ENCODE measurements at places on chromosomes 13 and 19.

- no peak for DNase-seq
Measured at GRCh38 chr13:114174529-114174961, 4.5 kb upstream of the CFAP97D2 start.

DNA sequence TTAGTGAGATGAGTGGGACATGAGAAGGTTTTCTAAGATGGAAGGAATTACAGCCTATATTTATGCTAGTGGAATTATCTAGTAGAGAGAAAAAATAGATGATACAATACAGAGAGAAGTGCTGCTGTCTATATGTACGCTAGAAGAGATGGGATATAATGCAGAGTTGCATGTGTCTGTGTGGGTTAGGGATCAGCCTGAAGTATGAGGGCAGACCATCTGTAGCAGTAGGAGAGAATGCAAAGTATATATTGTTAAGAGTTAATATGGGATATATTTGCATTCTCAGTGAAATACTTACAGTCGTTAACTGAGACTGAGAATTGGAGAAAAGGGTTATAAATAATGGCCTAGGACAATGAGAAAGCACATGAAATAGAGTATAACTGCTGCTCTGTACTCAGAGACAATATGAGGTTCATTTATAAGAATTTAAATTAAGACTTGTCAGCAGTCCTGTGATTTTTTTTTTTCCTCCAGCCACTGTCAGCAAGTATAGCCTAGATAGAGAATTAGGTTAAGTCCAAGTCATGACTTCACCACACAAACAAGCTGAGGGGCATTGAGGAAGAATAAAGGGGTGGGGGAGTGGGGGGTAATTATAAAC lies 77.8 kb downstream of the SLITRK1 start:
- DNase-seq, result no peak

DNA sequence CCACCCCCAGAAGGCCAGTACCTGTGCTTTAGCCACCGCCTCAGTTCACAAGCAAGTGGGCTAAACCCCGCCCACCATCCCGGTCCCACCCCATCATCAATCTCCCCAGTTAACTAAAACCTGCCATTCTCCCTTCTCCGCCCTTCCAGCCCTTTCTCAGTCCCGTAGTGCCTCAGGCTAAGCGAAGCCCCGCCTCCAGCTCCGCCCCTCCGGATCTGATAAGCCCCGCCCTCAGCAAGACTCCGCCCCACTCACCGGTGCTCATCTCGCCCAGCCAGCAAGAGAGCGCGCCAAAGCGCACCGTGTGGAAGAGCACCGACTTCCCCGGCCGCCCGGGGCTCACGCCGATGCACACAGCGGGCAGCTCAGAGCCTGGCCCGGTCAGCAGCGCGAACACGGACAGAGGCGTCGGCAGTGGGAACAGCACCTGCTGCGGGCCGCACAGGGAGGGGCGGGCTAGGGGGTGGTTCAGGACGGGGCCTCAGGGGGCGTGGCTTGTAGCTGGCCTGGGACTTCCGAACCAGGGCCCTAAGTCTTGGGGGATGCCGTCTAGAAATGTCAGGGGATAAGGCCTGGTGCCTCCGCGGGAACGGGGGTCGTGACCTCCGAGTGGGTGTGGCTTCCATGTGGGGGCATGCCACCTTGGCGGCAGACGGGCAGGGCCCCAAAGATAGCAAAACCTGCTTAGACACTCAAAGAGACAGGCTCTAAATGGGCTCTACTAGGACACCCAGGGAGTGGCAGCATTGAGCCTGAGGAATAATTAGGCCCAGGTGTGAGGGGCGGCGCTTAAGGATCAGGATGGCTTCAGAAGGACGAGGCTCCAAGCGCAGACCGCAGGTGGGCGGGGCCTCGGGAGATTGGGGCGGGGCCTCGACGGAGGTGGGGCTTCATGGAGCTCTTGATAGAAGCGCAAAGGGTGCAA lies 21.4 kb downstream of the MAP4K1 start:
- DNase-seq, result peak; percentile 73

GRCh38 chr13:94620286-94620896 lies 18.7 kb downstream of the GPR180 start:
- DNase-seq, result peak; percentile 70

DNA sequence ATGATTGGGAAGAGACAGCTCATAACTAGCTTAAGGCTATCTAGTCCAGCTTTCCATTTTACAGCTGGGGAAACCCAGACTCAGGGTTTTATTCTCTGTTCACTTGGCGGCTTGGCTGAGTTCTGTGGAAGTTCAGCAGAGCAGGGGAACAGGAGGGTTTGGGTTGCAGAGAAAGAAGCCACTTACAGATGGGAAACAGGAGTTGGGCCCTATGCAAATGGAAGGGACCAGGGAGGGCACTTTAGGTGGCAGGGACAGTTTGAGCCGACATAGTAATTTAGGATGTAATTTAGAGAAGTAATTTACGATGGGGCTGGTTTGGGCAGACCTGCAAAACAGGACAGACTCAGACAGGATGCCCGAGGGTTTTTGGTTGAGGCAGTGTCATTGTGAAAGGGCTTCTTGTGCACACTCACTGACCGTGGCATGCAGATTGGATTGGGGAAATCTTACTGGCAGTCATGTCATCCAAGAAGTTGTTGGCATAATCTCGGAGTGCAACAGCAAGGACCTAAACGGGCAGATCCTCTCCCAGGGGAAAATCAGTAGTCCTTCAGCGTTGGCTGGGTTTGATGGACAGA lies 47.3 kb upstream of the GPR183 start:
- no peak for DNase-seq

DNA sequence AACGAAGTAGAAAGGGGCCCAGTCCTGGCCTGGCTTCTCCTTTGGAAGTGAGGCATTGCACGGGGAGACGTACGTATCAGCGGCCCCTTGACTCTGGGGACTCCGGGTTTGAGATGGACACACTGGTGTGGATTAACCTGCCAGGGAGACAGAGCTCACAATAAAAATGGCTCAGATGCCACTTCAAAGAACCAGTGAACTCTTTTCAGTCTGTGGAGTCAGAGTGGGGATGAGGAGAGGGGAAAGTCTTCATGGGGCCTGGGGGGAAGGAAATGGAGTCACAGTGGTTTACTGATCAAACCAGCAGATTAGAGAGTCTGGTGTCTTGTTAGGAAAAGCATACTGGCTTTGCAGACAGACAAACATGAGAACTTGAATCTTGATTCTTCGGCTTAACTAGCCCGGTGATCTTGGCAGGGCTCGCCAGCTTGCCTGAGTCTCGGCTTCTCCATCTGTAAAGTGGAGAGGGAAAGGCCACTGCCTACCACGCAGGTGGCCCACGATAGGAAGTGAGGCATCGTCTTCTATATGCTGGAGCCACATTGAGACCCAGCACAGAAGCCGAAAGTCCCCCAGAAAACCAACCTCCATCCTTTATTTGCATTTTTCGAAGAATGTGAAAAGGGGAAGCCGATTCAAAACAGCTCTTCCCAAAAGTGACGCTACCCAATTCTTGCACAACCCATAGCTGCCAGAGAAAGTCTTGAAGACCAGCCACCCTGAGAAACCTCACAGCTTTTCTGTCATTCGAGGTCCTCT lies at the start of gene FFAR1:
TSS of gene FFAR1 (plus strand) at position 732 of the 759 bp plus-strand sequence. CDS start 3,650 bp downstream, outside the sequence.
- DNase-seq, result peak; percentile 92

- DNase-seq, result no peak
Measured at GRCh38 chr19:38043649-38044144, 136.7 kb downstream of the SIPA1L3 start.

DNA sequence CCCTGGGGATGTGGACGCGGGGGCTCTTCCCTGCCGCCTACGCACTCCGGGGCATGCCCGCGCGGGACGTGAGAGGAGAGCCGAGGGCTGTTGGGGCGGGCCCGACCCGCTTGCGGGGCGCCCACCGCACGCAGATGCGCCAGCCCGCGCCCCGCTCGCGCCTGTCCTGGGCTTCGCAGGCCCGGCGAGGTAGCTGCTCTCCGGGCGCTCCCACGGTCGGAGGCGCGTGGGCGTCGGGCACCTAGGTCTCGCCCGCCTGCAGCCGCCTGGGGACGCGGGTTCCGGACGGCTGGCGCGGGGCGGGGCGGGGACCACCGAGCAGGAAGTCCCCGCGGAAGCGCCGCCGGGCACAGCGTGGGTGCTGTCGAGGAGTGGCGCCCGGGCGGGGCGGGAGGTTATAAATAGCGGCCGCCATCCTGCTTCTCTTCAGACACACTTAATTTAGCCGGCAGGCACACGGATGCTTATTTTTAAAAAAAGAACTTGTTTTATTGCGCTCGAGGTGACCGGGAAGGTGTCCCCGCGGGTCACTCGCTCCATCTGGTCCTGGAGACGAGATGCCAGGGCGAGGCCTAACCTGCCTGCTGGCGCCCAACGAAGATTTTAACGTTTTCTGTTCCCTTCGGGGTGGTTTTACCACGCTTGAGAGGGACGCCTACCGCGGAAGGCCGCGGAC lies 561 bp upstream of the GJA3 start:
- DNase-seq, result peak; percentile 65

Measured in Karpas-422 (cell line).